ENCODE measurements at places on chromosomes 6 and 20.

- peaks cover 44% of the 10 kb centered on the region for H3K4me1 ChIP-seq
- no peaks in the 10 kb centered on the region for H3K27me3 ChIP-seq
- no peak for DNase-seq
- peaks cover 59% of the 10 kb centered on the region for H3K36me3 ChIP-seq
- H3K27ac ChIP-seq = no peak overlapping the region
Measured at GRCh38 chr6:4029687-4030086, 49.2 kb downstream of the FAM217A start.

DNA sequence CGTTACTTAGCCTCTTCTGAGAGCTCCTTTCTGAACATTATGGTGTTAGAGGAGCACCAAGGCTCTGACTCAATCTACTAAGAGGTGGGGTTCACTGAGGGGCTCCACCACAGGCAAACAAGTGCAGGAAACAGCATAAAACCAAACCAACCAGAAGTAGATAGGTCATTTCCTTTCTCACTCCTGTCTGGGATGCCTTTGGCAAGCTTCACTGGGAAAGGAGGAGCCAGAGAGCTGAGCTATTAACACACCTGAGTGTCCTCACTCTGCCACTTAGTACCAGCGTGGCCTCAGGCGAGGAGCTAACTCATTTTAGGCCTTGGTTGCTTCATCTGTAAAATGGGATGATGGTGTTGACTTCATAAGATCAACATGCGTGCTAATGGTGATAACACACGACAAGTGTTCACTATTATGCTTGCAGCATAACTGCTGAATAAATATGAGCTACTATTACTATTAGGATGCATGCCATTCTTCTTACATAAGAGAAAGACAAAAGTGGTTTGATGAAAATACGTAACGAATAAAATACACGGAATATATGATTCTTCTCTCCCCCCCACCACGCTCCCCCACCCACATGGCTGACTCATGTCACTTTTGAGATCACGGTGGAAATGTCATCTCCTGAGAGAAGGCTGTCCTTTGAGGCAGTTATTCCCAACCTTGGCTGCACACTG is 185.4 kb downstream of the BCAS1 start:
- peak overlapping the region; percentile 24 for H3K4me3 ChIP-seq
- no peaks in the 10 kb centered on the region for H3K27me3 ChIP-seq
- H3K4me1 ChIP-seq = peaks cover 10% of the 10 kb centered on the region
- H3K27ac ChIP-seq = peak overlapping the region; percentile 77
- H3K36me3 ChIP-seq = no peaks in the 10 kb centered on the region
- DNase-seq = no peak

DNA sequence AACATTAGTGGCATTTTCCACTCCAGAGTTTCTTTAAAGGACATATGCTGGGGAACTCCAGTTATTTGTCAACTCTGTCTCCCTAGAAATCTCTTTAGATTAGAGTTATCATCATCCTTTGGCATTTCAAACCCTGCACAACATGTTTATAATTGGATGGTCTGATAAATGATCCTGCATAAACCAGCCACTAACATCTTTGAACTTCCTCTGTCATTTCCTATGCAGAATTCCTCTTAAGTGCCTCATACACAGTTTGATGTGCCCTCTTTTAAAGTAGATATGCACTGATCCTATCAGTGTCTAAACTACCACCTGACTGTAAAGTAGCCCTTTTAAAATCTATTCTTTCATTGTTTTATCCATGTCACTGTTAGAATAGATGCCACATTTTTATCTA is 306.3 kb upstream of the IRAK1BP1 start:
- H3K27me3 ChIP-seq = no peaks in the 10 kb centered on the region
- no peak overlapping the region for H3K27ac ChIP-seq
- H3K4me1 ChIP-seq = no peaks in the 10 kb centered on the region
- no peaks in the 10 kb centered on the region for H3K36me3 ChIP-seq

DNA sequence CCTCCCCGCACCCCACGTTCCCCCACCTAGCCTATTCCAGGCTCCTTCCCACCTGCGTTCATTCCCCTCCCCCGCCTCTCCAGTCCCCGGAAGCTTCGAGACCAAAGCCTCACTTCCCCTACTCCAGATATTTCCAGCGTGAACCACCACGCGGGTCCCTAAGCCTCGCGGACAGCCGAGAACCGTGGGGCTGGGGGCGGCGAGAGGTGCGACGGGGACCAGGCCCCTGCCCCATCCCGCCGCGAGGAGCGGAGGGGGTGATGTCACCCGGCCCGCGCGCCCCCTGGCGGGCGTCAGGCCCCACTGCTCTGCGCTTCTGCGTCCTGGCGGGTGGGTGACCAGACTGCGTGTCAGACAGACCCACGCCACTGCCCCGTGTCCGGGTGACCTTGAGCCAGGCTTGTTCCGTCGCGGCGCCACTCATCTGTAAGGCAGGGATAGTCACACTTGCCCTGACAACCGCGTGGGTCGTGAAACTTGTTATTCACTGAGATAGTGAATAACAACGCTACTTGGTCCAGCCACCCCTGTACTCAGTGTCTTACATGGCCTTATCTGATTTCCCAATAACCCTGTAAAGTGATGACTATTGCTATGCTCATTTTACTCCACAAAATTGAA is 9.0 kb upstream of the HSP90AB1 start:
- H3K27me3 ChIP-seq = no peaks in the 10 kb centered on the region
- H3K4me1 ChIP-seq = peaks cover 11% of the 10 kb centered on the region
- DNase-seq = peak; percentile 78
- H3K36me3 ChIP-seq = peaks cover 4% of the 10 kb centered on the region
- H3K4me3 ChIP-seq = peak overlapping the region; percentile 90
- H3K27ac ChIP-seq = peak overlapping the region; percentile 97

- no peak overlapping the region for H3K27ac ChIP-seq
- peak; percentile 76 for DNase-seq
- peaks cover 7% of the 10 kb centered on the region for H3K36me3 ChIP-seq
Measured at GRCh38 chr20:21505161-21505809, 8.6 kb downstream of the NKX2-2 start.

- H3K27ac ChIP-seq = no peak overlapping the region
- no peaks in the 10 kb centered on the region for H3K27me3 ChIP-seq
- DNase-seq = no peak
Measured at GRCh38 chr6:148959501-148959900, 212.7 kb downstream of the UST start.

GRCh38 chr6:110979565-110980101 is 2.2 kb upstream of the RPF2 start:
- H3K36me3 ChIP-seq = peaks cover 32% of the 10 kb centered on the region
- peak overlapping the region; percentile 99 for H3K4me3 ChIP-seq
- no peaks in the 10 kb centered on the region for H3K27me3 ChIP-seq
- H3K27ac ChIP-seq = peak overlapping the region; percentile 99
- DNase-seq = no peak
- peaks cover 25% of the 10 kb centered on the region for H3K4me1 ChIP-seq

- DNase-seq = no peak
- H3K4me1 ChIP-seq = peaks cover 38% of the 10 kb centered on the region
- peaks cover 24% of the 10 kb centered on the region for H3K36me3 ChIP-seq
- H3K27me3 ChIP-seq = no peaks in the 10 kb centered on the region
- H3K4me3 ChIP-seq = peak overlapping the region; percentile 42
- no peak overlapping the region for H3K27ac ChIP-seq
Measured at GRCh38 chr20:50551288-50551687, 41.1 kb downstream of the PTPN1 start.
